ENCODE measurements at places on chromosomes 1 and 21. TPM values are rescaled to one million over a fixed set of nuclear protein-coding genes. Genes with fewer than 3 reads are reported as not detected.
A peak's percentile ranks its signal among the peaks of the same experiment; 100 is the strongest.

OR2L5 gene
- total RNA-seq: not detected

DNA sequence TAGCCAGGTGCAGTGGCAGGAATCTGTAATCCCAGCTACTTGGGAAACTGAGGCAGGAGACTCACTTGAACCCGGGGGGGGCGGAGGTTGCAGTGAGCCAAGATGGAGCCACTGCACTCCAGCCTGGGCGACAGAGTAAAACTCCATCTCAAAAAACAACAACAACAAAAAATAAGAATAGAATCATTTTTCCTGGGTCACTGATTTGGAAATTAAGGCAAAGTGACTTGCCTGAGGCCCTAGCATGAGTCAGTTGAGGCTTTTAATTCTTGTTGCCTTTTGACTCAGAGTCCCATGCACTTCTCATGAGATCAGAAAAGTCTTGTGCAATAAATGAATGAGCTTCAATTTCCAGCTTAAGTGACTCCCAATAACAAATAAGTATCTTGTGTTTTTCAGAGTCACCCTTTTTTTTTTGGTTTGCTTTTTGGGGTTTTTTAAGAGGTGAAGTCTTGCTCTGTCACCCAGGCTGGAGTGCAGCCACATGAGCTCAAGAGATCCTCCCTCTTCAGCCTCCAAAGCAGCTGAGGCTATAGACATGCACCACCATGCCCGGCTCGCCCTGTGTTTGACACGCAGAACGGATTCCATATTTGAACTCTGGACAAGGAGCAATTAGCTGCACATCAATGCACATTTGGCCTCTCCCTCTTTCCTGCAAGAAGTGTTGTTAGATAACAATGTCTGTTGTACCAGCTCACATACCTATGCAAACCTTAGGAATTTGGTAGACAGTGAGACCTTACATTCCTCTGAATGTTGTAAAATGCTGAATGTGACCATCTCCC lies 3.4 kb upstream of the PLEKHM2 start:
- no peaks in the 10 kb centered on the region for H3K27me3 ChIP-seq
- peak; percentile 86 for DNase-seq
- H3K4me3 ChIP-seq: no peak overlapping the region
- peaks cover 10% of the 10 kb centered on the region for H3K4me1 ChIP-seq

DNA sequence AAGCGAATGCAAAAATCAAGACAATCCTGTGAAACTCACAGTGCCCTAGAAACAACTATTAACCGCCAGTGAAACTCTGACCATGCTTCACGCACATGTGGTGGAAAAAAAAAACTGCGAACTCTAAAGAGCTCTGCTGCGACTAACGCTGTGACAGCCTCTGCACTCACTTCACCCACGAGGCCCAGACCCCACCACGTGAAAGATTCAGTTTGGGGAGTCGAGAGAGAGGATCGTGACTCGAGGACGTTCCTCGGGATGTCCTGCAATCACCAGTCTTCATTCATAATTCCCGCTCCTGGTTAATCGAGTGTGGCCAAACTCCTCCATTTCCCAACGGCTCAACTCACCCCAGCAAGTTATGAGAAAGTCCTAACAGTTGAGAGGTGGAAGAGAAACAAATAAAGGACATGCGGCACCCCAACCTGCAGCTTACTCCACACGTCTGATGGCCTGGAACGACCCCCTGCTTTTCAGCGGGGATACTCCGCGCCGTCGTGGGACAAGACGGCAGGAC lies 1.1 kb downstream of the SERBP1 start:
- DNase-seq: peak; percentile 26
- H3K27me3 ChIP-seq: no peaks in the 10 kb centered on the region
- peaks cover 49% of the 10 kb centered on the region for H3K4me1 ChIP-seq
- H3K27ac ChIP-seq: peak overlapping the region; percentile 35

- H3K36me3 ChIP-seq: no peaks in the 10 kb centered on the region
- no peak for DNase-seq
- no peak overlapping the region for H3K4me3 ChIP-seq
Observed at GRCh38 chr1:99756598-99756997, 9.8 kb downstream of the FRRS1 start.

MYCL gene
- total RNA-seq: 8.1 TPM

Measured in cardiac muscle cell (in vitro differentiated cells and primary cell).